Spinal cord (tissue), 10 donors: ENCODE measurements at places on chromosomes 4 and X.

- peak; percentile 66 for DNase-seq
Observed at GRCh38 chr4:128191115-128191781, 96.4 kb downstream of the PGRMC2 start.

GRCh38 chr4:128220286-128221235 is 67.1 kb downstream of the PGRMC2 start:
- no peak for DNase-seq

DNA sequence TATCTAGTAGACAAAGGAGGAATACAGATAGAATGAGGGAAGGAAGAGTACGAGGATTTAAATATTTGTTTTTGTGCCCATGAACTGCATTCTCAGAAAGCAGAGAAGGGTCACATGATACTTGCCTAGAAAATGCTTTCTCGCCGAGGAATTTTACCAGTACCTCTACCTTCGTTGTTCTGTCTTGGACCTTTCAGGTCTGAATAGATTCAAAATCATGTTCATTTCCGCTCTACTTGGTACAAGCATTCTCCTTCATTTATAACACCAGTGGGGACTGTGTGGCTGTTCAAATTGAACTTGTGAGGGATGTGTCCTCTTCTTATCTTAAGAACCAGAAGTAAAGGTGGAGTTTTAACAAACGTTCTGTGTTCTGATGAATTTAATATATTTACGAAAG is 1.9 kb downstream of the USP38 start:
- DNase-seq, result no peak

DNA sequence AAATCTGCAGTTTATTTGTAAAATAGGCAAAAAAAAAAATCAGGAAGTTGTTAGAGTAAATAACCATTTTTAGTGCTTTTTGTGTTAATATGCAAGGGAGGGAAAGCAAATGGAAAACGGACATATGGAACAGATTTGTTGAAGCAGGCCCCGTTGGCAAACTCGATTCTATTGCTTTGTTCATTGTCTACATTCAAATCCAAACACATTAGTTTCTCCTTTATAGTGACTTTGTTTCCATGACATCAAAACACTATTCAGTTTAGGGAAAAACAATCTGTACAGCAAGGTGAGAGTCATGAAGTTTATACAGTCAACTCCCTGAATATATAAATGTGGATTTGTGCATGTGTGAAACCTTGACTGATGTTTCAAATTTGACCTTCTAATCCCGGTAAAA is 142.2 kb downstream of the FAM47A start:
- no peak for DNase-seq

DNA sequence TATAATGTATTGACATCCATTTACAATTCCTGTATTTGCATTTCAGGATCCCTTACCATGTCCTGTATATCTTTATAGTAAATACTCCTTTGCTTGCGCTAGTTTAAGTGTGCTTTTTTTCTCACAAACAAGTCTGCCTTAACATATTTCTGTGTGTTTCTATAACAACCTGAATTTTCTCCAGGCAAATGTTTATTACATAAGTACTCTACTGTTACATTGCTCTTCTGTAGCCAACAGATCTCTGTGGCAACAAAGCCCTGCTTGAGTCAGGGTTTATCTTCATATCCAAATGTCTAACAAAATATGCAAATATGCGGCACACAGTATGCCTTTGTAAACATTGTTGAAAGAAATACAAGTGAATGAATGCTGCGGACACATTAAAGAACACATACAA is 625.5 kb downstream of the TLL1 start:
- no peak for DNase-seq

- no peak for DNase-seq
Observed at GRCh38 chr4:25941457-25942221, 27.6 kb downstream of the SMIM20 start.
